ENCODE measurements at places on chromosomes 7 and 10.

DNA sequence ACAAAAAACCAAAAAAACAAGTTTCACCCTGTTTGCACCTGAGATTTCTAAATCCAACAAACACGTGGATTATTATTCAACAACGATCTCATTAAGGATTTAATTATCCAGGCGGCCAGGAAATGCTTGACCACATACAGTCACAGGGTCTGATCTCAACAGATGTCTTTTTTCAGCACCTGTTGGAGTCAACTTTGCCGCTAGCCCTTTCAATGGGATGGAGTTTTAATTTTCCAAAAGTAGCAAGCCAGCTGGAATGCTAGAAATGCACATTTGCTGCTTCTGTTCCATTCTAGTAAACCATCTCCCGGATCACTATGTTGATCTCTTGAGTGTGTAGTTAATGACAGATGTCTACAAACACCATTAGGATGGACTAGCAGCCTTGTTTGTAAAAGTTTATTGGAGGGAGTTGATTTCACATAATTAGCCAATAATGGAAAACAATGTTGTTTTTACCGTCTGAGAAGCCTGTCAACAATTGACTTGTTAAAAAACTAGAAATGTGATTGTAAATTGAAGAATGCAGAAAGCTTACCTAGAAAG is 64.2 kb upstream of the DKK1 start:
- DNase-seq, result no peak

DNA sequence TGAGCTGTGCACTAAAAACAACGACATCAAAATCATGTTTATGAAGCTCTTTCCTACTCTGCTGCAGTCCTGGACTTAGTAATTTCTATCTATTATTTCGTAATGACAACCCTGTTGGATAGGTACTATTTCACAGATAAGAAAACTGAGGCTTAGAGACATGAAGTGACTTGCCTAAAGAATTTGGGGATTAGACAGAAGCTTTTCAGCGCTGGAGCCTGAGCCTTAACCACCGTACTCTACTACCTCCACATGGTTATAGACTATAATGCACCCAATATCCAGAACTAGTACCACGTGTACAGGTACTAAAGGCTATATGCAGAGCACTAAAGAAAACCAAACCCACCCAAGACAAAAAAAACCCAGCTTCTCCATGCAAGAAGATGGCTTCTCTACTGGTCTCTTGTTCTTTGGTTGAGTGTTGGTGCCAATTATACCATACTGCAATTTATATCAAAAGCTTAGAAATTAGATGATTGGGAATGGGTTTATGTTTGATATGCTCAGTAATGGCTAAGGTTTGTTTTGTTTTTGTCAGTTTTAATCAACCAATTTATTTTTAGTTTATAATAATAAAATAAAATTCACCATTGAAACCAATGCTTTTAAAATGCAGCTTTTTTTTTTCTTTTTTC is 6.5 kb upstream of the SNX10 start:
- DNase-seq, result no peak

DNA sequence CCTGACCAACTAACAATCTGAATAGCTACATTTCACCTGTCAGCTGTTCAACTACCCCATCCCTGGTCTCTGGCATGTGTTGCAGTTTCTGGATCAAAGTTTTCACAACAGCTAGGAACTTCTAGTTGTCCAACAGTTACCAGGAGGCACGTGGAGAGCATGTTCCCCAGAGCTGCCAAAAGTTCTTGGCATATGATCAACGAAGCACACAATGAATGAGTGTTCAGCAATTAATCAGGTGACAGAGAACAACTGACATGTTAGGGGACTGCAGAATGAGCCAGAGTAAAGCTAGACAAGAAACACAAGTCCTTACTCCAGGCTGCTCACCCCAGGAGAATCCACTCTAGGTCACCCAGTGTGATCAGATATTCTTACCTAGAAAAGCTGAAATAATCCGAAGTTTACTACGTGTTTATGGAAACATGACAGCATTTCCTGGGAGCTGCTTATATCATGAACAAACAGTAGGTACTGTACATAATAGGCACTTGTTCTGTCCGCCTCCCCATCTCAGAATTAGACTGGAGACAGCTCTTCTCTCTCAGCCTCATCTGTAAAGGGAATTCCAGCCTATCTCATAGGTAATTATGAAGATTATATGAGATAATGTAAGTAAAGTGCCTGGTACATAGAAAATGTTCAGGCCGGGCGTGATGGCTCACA is 50.6 kb downstream of the ZNF438 start:
- peak; percentile 32 for DNase-seq

- DNase-seq, result no peak
Measured at GRCh38 chr10:69362471-69362954, 54.2 kb downstream of the TACR2 start.

DNA sequence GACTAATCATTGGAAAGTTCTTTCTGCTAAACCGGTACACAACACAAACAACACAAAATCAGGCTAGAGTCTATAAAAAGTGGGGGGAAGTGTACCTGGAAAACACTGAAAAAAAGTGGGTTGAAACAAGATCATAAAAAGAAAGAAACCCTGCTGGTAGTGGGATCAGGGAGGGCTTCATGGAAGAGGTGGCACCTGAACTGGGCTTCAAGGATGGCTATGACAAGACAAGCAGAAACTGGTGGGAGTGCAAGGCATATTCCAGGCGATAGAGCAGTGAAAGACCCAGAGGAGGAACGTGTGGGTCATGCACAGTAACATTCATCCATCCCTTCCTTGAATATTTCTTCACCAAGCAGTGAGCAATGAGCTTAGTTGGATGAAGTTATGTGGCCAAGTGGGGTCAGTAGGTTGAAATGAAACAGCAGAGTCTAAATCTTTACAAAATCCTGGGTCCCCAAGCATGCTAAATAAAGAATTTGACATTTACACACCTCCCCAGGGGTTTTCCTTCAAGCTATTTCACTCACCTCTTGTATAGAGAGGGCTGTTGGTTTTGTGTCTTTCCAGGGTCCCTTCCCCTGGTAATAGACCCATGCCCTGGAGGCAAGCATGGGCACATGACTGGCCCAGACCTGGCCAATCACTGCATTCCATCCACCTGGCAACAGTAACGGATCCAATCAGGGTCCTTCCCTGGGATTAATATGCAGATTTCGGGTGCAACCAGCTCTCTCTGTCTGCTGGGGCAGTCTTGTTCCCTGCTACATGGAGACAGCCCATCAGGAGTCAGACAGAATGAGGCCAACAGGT is 38.2 kb downstream of the SPOCK2 start:
- no peak for DNase-seq

DNA sequence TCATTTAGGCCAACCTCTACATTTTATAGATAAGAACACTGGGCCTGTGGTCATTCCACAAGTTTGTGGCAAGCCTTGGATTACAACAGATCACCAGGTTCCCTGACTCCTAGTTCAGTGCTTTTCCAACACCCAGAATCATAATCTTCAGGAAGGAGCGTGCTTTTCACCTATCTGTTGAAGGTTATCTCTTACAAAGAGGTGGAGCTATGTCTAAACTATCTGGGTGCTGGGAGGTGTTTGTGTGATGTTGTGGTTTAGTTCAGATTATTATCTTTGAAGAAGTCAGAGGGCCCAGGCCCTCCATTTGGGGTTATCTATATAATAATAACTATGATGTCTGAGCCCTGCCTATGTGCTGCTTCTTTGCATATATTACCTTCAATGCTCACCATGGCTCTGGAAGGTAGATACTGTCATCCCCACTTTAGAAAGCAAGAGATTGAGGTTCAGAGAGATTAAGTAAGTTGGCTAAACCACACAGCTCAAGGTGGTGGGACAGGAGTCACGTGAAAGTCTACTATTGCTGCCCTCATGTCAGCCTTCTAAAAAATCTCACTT is 24.0 kb downstream of the IL2RA start:
- no peak for DNase-seq

- DNase-seq, result no peak
Measured at GRCh38 chr10:70477661-70478162, 855 bp upstream of the PALD1 start.

DNA sequence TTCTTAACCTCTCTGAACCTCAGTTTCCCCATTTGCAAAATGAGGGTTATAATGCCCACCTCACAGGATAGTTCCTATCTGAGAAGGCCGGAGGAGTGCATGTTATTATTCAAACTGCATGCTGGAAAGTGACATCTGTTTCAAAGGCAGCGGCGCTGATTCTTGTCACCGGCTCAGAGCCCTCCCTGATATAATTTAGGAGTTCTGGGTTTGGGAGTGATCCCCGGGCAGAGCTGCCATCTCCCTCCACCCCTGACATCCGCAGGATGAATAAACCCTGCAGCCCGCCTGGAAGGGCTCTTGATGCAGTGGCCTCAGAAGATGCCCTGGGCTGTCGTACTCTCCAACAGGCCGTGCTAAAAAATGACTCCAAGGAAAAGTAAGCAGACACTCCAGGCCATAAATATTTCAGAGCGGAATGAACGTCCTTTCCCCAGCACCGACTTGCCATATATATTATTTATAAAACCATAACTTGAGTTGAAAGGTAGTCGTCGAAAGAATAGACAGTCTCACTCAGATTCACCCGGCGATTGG is 47.0 kb upstream of the MYL10 start:
- no peak for DNase-seq

GRCh38 chr10:43576062-43576461 is 1.6 kb upstream of the ZNF239 start:
- no peak for DNase-seq

GRCh38 chr7:85682833-85683620 is 496.2 kb upstream of the SEMA3D start:
- no peak for DNase-seq

DNA sequence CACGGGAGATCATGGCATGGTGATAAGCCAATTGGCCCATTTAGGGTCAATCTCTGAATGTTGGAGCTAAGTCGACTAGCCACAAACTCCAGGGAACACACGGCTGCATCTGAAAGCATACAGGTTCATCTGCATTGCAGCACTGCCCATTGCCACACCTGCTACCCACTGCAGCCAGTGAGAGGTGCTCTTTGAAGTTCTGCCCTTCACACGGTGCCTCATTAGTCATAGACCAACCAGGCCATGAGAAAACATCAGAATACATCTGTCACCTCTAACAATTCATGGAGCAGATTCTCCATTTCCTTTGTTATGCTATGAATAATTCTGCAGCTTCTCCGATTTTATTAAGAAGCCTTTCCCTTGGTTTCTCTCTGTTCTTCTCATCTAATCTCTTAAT is 65.7 kb upstream of the FAM204A start:
- no peak for DNase-seq

DNA sequence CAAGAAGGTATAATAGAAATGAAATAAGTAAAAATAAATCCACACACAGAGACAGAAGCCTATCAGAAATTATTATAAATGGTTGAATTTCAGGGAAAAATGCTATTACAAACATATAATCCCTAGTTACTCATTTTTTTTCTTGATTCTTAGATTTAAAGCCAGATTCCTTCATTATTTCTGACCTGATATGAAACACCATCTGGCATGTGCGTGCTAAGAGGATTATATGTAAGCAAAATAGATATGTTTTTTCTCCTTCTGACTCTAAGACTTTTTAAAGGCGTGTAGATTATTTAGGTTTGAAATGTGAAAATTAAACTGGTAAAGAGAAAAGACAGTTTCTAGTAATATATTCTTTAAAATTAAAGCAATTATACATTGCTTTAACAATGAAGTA is 236.7 kb upstream of the ETV1 start:
- DNase-seq, result no peak

GRCh38 chr7:20797462-20798080 is 10.9 kb upstream of the SP8 start:
- no peak for DNase-seq

DNA sequence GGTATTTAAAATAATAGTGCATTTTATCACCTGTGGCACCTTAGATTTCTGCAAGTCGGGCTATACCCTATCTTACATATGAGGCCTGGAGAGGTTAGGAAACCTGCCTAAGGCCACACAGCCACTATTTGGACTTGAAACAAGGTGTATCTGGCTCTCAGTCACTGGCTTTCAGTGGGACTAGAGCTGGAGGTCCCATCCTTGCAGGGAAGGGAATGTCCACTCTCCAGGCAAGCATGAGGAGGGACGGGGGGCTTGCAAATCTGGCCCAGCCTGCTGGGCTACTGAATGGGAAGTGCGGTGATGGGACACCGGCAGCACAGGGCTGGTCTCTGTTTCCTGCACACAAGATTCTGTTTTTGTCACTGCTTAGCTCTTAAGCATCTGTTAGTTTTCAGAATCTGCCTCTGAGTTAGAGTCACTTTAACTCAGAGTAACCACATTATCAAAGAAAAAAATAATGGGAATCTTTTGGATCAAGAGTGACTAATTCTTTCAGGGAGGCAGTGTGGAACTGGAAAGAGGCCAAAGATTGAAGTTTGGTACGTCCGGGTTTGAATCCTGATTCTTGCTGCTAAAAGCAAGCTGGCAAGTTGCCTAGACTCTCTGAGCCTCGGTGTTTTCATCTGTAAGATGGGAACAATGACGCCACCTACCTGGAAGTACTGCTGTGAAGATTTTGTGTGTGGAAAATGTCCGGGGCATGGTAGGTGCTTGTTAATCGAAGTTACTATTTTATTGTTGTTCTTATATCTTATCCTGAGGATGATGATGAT is 33.8 kb upstream of the HABP2 start:
- no peak for DNase-seq

DNA sequence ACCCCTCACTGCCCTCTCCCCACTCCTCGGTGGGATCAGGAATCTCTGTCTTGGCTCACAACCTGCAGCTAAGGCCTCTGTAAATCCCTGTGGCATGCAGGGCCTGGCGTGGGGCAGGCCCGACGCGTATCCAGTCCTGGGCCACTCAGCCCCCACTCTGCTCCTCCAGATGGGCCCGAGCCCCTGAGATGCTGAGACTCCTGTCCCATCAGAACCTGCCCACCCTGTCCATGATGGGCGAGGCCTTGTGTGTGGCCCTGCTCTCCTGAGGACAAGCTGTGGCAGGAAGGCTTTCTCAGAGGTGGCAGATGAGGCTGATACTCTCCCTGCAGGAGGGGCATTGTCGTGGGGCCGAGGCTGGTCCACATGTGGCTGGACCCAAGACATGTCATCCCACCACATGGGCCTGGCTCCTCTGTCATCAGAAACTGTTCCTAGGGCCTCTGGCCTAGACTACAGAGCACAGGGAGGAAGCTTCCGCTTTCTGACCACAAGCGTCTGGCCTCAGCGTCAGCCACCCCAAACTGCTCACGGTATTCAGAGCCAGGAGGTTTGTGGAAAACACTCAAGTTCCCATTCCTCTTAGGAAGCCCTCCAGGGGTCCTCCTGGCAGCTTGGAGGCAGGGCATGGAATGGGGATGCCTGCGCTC is 6.0 kb downstream of the ALOX5 start:
- no peak for DNase-seq

DNA sequence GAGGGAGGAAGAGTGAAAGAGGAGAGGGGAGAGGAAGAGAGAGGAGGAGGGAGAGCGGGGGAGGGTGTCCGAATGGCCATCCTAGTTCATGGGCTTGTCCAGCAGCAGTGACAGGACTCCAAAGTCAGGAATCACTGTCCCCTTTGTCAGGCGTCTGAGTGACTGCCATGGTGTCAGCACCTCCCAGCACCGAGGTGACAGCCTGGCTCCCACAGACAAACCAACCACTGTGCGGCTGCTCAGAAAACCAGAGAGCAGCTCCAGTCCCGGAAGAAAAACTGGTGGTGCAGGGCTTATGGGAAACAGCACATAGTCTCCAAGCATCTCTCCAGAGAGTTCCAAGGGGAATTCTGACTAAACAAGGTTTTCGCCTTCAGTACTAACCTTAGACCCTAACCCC is 18.9 kb upstream of the FGFR2 start:
- peak; percentile 68 for DNase-seq
